ENCODE measurements at places on chromosomes 12 and 14.

- DNase-seq, result no peak
Measured at GRCh38 chr12:68560851-68561422, 49.8 kb upstream of the RAP1B start.

DNA sequence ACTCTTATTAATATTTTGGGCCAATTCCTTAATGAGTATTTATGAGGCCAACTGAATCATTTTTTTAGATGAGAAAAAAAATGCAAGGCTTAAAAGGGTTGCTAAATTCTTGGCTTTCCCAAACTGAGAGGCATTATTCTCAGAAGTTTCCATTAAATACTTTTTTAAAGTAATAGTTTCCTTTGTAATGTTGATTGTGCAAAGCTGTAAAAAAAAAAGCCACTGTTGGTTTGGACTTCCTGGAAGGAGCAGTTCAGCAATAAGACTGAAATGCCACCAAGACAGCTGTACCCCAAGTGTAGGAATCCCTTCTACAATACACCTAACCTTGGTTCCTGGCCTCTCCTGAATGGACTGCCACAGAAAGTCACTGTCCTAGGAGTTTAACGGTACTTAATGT, 231.3 kb downstream of the MON2 start:
- DNase-seq, result no peak

GRCh38 chr12:19483727-19484126, 44.4 kb downstream of the AEBP2 start:
- no peak for DNase-seq

DNA sequence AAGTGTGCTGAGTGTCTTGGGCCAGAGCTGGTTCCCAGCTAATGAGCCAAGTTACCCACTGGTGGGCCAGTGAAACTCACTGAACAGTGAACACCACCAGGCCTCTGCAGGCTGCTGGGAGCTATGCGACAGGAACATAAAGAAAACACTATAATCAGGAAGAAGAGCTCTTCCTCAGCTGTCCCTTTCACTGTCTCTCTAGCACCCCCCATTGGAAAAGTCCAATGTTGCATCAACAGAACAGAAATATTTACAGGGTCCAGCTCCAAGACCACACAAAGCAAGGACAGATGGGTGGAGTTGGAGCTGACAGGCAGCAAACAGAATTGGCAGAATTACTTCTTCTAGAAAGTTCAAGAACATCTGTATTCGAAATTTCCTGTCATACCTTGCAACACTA, 903.6 kb upstream of the TMEM132C start:
- no peak for DNase-seq

DNA sequence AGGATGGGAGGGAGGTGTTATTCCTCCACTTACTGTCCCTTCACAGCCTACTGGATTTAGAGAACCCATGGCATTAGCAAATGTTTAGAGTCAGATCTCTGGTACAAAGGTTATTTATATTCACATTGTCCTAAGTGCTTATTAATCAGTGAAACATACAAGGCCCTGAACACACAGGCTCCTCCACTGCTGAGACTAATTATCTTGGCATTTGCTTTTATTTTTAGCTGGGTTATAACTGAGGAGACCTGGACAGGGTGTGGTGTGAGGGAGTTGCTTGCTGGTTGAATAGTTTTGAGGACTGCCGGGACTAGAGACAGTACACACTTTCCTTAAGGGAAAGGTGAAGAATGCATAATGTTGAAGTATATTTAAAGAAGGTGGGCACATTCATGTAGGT, 77.5 kb downstream of the FIGNL2 start:
- DNase-seq, result no peak

GRCh38 chr12:103011974-103012763, 54.7 kb downstream of the ASCL1 start:
- no peak for DNase-seq

DNA sequence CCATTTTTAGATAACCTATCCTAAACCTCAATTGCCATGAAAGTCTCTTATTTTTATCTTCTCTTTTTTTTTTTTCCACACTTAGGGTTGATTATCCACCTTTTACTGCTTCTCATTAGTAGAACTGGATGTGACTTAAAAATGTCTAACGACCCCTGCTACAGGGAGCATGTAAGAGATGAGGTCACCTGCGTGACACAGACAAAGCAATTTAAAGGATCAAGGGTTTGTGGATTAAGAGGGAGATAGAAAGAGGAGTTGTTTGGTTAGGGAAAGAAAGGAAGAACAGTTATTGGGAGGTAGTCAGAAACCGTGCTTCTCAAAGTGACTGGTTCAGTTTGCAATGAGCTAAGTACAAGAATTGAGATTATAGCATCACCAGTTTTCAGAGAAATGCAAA, 239.1 kb downstream of the ALX1 start:
- no peak for DNase-seq

DNA sequence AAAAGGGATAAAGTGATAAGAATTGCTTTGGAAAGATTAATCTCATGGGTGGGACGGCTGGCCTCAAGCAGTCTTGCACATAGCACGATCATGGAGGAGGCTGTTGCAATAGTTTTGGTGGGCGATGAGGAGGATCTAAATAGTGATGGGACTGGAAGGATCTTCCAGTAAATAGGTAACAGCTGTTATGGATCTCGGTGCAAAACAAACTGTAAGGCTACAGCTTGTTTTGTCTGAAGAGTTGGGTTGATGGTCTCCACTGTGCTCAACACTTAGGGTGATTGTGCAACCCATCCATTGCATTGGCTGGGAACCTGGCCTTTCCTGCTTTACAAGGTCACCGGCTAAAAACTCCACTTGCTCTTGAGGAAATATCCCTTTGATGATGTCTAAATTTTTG, 21.0 kb downstream of the IGF1 start:
- DNase-seq, result no peak

- no peak for DNase-seq
Measured at GRCh38 chr14:90062822-90063539, 1.2 kb downstream of the KCNK13 start.

Data from NCI-H187 (cell line).